ENCODE measurements at places on chromosomes 7 and 10.

DNA sequence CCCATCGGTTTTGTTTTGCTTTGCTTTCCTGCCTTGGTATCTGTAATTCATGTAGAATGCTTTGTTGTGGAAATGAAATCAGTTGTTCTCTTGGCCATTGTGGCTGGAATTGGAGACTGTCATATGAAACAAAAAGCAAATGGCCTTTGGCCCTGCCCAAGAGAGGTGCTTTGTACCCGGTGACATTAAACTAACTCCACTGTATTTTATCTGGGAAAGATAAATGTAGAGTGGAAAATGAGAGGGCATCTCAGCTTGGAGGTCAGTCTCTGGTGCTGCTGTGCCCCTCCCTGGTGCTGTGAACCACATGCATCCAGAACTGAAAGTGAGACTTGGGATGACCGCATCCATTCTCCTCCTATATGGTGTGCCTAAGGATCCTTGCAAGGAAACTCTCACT lies 75.4 kb downstream of the CDK1 start:
- no peak for DNase-seq

- DNase-seq: no peak
Observed at GRCh38 chr10:71714031-71714410, 5.6 kb downstream of the C10orf105 start.

GRCh38 chr7:840001-840600 lies 7.8 kb downstream of the SUN1 start:
- DNase-seq: no peak

- no peak for DNase-seq
Observed at GRCh38 chr7:32263611-32264010, 193.4 kb upstream of the PDE1C start.

DNA sequence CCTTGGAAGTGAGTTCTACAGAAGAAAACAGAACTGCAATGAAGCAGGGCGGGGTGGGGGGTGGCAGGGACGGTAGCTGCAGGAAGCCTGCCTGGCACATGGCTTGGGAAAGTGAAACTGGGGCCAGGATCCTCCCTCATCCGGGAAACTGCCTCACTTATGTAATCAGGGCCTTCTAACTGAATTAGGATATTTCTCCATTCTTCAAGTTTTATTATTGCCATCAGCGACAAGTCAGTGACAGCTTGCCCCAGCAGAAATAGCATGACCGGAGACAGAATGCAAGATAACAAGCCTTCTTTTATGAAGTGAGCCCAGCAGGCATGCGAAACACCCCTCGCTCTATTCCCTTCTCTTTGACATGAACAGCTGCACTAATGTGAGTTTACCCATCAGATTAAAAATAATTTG lies 77.5 kb upstream of the CACUL1 start:
- no peak for DNase-seq
